ENCODE measurements at places on chromosomes 4 and X.

DNA sequence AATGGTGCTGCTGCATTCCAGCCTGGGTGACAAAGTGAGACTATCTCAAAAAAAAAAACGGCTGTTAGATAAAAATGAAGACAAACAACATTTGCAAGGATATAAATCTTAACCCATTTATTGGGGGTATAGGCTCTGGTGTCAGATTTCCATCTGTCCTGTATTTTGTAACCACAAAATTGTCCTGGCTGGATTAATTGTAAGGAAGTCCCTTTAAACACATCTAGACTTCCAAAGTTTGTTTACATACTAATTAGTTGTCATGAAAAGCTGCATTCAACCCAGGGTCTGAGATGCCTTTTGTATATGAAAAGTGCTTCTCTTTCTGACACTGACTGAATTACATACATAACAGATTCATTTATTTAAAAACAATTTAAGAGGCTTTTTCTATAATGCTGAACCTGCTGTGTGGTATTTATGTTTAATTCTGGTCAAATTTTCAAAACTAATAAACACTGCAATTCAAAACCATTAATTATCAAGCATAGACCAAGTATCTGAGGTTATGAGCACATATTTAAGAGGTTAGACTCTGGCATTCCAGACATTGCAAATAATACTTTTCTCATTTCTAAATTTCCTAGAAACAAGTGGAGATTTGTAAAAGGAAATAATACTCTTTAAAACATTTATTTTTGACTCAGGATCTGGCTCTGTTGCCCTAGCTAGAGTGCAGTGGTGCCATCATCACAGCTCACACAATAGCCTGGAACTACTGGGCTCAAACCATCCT lies 17.5 kb upstream of the UGDH start:
- no peak for DNase-seq

DNA sequence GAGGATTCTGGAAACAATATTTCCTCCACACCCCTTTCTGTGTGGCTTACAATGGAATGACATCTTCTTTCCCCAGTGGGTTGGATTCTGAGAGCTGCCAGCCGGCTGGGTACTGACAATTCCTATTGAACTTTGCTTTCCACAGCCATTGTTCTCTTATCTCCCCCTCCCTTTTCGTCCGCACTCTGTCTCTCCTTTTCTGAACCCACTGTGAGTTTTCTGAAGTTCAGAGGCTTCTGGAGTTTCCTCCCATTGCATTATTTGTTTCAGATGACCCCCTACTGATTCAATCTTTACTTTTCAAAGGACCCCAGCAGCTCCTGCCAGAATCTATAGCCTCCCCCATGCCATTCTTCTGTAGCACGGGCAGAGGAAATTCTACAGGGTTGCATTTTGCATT lies 10.4 kb downstream of the SMPX start:
- DNase-seq, result no peak

DNA sequence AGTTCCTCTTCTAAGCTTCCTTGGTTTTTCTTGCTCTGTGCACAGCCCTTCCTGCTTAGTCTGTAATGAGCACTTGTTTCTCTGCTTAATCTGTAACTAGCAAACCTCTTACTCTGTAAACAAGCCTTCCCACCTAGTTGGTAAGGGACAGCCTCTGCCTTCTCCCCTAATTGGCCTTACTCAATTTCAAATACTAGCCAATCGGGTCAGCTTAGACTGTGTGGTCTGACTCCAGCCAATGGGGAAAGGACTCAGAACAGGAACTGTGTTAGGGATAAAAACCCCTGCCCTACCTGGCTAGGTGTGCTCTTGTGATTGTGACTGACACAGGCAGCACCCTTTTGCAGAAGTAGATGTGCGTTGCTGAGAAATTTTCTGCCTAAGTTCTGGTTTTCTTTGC lies 136.5 kb upstream of the AADAT start:
- no peak for DNase-seq

- no peak for DNase-seq
Measured at GRCh38 chr4:114136069-114136468, 156.6 kb upstream of the ARSJ start.

DNA sequence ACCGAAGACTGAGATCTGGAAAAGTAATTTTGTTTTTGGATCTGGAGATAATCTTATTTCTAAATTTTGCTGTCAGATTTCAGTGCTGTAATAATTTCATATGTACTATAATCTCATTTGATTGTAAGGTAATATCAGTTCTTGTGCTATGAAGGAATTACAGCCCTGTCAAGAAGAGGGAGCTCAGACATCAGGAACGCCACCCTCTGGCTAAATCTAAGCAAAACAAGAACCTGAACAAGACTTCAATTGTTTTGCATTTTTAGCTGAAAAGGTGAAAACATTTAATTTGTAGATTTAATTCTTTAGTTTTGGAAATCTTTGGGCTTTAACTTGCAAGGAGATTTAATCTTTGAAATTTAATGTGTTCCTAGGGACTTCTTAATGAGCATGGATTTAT lies 525.4 kb upstream of the HS3ST1 start:
- DNase-seq, result peak; percentile 0

- DNase-seq, result no peak
Measured at GRCh38 chrX:77396781-77397180, 50.4 kb upstream of the FGF16 start.

GRCh38 chrX:10524578-10524977 lies 95.8 kb downstream of the MID1 start:
- DNase-seq, result no peak

- peak; percentile 35 for DNase-seq
Measured at GRCh38 chrX:51614353-51615012, 4.2 kb downstream of the CENPVL3 start.

DNA sequence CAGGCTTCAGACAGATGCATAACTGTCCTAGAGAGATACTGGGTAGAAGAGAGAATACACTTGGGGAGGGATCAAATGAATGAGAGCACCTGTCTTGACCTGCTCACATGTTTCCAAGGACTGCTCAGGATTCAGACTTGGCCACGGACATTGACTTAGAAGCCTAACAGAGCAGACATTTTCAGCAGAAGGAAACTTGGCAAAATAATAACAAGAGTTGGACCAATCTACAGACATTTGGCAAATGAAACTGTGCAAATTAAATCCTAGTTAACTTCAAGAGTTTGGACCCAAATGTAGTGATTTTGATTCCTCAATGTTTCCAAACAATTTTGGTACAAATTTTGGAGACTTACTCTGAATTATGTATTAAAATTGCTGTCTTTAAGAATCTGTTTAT lies 223.9 kb downstream of the CAMK2D start:
- DNase-seq, result no peak

- DNase-seq, result peak; percentile 52
Measured at GRCh38 chr4:102687373-102687981, 73.3 kb downstream of the MANBA start.

DNA sequence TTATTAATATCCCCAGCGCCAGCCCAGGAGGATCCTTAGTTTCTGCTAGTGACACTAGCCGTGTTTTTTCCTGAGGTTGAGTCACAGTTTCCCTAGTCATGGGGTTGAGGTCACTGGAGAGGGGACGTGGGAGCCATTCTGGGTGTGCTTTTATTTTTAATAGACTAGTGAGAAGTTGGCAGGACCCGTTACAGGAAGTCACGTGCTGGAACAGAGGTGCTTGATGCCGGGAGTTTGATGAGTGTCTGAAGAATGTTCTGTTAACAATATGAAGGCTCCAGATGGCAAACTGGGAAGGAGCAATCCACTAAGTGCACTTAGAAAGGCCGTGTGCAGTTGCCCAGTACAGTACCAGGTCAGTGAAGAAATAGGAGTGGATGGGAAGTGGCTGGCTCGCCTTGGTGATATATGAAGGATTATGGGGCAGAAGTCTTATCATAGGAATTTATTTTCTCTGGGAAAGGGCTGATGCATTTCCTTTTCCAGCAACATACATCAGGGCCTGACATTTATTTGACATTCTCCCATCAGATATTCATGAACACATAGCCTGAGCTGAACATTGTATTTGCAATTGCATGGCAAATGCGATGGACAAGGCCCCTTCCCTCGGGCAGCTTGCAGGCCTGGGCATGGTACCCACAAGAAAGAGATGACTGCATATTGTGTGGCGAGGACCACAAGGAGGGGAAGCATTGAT lies 291.8 kb downstream of the FBXW7 start:
- no peak for DNase-seq

- peak; percentile 2 for DNase-seq
Measured at GRCh38 chr4:125013891-125014290, 300.9 kb upstream of the FAT4 start.

DNA sequence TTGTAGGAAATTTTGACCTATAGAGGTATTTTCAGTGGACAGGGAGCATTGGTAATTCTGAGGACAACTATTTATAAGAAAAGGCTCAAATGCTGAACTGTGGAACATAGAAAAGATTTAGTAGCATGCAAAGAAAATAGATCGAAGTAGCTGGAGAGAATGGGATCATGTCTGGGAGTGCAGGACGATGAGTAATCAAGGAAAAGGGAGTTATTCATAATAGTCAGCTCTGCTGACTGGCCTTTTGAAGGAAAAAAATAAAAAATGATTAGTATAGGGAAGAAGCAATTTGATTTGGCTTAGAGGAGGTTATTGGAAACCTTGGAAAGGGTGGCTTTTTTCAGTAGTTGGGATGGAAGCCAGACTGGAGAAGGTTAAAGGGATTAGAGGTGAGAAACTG lies 22.9 kb upstream of the ANK2 start:
- no peak for DNase-seq

GRCh38 chrX:22063284-22063683 lies 31.2 kb downstream of the PHEX start:
- DNase-seq, result no peak

GRCh38 chr4:167956676-167957075 lies 135.7 kb upstream of the ANXA10 start:
- no peak for DNase-seq

GRCh38 chrX:53075011-53075410 lies 7.2 kb upstream of the TSPYL2 start:
- peak; percentile 23 for DNase-seq

DNA sequence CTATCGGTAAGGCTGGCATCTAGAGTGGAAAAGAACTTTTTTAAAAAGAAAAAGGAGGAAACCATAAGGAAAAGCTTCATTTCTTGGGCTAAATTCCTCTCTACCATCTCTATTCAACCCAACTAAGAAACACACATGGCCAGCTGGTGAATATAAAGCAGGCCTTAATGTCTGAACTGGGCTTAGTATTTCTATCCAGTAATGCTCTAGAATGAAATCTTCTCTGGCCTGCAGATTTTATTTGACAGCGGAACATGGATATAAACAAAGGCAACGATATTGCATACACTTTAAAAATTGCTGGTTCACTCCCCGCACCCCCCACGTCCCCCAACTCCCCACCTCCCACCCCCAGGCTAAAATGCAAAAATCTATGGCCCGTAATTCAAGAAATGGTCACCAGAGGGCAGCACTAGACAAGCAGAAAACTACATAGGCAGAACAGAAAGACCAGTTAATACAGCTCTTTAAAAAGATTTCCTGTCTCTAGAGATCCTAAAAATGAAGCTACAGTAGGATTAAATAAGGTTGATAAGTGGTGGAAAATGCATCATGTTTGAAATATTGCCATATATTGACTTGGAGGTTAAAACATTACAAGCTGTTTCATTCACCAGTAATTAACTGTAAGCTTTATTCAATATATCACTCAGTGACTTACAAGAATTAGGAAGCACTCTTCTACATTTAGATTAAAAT lies 155.2 kb upstream of the GALNT7 start:
- DNase-seq, result peak; percentile 27

GRCh38 chr4:139978692-139979091 lies 175.3 kb downstream of the MAML3 start:
- DNase-seq, result no peak

GRCh38 chr4:141686879-141687278 lies 50.5 kb downstream of the IL15 start:
- DNase-seq, result peak; percentile 68

GRCh38 chr4:184628103-184628502 lies 21.1 kb downstream of the CASP3 start:
- no peak for DNase-seq

DNA sequence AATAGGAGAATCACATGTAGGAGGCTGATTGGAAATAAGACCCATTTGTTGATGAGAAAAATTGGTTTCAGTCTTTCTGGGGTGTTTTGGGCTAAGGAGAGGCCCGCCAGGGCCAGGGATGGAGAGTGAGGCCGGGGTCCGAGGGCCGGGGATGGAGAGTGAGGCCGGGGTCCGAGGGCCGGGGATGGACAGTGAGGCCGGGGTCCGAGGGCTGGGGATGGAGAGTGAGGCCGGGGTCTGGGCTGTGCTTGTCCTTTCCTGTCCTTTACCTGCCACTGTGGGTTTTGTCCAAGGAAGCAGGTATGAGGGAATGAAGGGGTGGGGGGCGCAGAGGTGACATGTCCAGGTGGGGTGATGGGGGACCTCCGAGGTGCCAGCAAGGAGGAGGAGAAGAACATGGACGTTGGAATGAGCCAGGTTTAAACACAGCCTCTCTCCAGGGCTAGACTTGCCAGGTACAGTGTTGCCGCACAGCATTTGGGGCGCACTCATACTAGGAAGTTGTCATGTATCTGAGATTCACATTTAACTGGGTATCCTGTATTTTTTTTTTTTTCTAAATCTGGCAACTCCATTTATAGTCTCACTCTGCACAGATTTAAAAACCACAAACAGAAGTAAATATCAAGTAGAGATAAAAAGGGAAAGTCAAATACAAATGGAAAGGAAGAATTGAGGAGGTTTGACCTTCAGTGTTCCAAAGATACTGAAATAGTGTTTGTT lies 8.8 kb downstream of the RGS12 start:
- no peak for DNase-seq

DNA sequence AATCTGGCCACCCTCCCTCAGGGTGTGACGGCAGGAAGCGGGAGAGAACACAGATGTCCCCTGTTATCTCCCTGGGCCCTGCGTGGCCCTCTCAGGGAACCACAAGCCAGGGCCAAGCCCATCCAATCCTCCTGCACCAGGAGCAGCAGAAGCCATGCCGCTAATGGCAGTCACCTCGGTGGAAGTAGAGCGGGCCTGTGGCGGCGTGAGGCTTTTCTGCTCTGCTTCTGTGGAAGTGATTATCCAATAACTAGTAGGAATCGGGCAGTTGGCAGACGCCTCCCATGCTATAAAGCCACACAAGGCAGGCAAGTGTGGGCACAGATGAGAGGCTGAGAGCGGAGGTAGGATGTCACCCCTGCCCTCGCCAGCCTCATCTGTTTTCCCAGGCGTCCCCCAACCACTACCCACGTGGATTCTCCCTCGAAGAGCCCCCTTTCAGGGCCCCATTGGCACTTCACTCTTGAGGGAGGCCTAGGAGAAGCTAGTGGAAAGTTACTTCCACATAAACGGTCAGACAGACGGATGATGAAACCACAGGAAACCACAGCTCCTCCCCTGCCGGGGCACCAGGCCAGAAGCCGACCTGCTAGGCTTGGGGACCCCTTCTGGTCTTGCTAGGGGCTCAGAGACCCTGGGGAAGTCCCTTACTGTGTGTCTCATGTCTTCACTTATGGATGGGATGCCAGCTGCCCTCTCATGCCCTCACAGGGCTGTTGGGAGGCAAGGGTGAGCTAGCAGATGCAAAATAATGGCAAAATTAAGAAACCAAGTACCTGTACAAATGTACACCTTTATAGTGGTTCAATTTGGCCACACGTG lies 18.8 kb upstream of the TMSB4X start:
- DNase-seq, result no peak

DNA sequence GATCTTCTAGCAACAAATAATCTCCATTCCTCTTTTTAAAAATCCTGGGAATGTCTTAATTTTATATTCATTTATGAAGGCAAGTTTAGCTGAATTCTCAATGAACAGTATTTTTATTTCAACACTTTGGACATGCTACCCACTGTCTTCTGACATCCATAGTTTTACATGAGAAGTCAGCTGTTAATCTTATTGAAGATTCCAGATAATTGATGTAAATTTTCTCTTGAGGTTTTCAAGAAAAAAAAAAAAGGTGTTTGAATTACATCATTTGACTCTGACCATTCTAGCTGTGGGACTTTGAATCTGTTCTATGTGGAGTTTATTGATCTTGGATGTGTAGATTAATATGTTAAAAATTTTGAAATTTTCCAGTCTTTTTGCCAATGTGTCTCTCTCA lies 28.0 kb downstream of the PDHA2 start:
- no peak for DNase-seq
